ENCODE measurements at places on chromosomes 3 and 15.

DNA sequence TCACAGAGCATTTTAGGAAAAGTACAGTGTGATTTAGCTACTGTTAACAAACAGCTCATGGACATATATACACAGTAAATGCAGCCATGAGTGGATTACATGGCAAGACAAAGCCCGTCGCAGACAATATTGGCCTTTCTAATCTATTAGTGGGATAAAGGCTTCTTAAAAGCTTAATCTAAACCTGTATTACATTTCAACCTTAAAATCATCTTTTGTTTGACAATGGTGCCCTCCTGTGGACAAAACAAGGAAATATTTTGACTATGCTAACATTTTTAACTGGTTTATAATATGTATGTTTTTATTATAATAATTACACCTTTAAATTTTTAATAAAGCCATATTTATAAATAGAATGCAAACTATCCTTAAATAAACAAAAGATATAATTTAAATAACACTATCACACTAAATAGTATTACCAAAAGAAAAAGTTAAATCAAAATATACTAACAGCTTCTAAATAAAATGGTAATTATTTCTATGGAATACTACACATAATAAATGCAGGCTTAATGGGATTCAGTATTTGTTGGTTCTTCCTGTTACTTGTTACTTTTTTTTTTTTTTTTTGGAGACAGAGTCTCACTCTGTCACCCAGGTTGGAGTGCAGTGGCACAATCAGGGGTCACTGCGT is 38.6 kb downstream of the TAFA4 start:
- DNase-seq: peak; percentile 36

GRCh38 chr15:27813139-27813538 is 286.0 kb downstream of the OCA2 start:
- DNase-seq: no peak

GRCh38 chr15:77633913-77634265 is 1.2 kb upstream of the LINGO1 start:
- no peak for DNase-seq

- no peak for DNase-seq
These were observed 37.4 kb upstream of the P2RY12 start for GRCh38 chr3:151421938-151422337.

GRCh38 chr15:73681856-73682599 is 2.2 kb upstream of the CD276 start:
- no peak for DNase-seq

DNA sequence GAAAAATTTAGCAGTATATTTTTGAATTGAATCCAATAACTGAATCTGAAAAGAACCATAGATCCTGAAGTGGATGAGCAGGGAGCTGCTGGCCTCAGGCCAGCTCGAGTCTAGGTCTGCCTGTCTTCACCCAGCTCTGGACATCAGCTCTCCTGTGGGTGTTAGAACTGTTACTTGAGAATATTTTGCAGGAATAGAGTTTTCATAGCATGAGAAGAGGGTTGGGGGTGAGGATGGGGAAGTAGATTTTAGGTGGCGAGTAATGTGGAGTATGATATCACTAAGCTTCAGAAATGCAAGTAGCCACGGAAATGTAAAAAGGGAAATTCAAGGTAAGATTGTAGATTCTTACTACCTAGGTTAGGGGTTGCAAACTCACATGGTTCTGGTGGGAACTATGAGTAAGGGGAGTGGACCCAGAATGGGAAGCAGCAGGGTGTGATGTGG is 6.2 kb downstream of the RAB8B start:
- DNase-seq: no peak

- DNase-seq: no peak
These were observed 119.5 kb upstream of the MLF1 start for GRCh38 chr3:158451405-158452055.

DNA sequence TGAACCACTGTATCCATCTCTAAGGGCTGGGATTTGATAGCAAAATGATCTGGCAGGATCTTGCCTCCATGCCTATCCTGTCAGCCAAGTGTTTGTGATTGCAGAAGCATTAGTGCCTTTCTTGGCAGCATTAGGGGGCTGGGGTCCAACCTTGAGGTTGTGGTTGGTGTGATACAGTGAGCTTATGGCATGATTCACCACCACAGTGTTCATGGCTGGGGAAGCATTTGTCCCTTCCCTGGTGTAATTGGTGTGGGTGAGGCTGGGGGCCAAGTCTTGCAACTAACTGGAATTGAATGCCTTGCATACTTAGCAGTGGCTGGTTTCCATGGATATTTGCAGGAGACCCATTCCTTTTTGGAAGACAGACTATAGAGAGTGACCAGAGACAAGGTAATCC is 271.0 kb upstream of the TBL1XR1 start:
- no peak for DNase-seq

GRCh38 chr3:101888653-101889052 is 39.3 kb downstream of the NFKBIZ start:
- DNase-seq: no peak

GRCh38 chr3:42247576-42248027 is 18.4 kb downstream of the CCK start:
- DNase-seq: peak; percentile 77
